Pons (tissue), 1 donor: ENCODE measurements at places on chromosomes 6 and 20.

DNA sequence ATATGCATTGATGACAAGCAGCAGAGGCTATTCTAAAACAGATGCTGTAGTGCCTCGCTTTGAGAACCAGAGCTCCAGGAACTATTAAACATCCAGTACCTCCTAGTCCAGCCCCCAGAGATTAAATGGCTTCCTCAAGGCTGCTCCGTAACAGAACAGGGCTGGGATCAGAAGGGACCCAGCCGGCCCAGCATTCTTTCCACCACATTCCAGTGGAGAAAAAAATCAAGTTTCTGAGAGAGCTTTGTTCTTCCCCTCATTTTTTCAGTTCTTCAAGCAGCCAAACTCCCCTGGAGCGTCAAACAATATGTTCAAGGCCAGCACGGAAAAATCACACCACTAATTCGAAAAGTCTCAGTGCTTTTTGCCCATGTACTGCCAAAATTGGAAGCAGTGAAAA lies 5.8 kb upstream of the STMND1 start:
- DNase-seq, result no peak

DNA sequence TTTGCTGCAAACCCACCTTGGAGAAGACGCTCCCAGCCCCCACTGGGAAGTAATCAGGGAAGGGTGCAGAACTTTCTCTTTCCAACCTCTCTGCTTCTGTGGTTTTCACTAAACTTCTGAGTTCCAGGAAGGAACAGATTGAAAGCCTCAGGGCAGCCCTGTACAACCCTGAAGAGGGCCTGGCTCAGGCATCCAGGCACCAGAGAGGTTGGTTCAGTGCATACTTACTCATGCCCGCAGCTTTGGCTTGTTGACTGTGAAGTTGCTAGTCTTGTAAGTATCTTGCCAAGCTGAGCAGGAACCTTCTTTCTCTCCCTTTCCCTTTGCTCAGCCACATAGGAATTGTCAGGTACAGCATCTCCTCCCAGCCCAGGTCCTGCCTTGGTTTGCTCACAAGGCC lies 272.2 kb upstream of the FOXQ1 start:
- no peak for DNase-seq

DNA sequence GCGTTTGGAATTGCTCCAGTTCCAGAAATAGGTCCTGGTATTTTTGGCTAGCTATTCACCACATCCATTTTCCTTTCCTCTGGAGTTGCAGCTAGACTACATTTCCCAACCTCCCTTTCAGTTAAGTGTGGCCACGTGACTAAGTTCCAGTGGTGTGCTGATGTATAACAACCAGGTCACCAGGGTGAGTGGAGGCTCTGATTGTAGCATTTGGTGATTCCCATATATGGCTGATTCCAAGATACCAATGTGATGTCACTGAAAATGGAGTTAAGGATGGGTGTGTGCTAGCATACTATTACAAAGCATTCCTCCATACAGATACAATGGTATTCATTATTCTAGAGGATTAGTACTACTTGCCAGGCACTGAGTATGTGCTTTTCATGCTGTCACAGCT lies 49.7 kb upstream of the STK35 start:
- DNase-seq, result no peak

DNA sequence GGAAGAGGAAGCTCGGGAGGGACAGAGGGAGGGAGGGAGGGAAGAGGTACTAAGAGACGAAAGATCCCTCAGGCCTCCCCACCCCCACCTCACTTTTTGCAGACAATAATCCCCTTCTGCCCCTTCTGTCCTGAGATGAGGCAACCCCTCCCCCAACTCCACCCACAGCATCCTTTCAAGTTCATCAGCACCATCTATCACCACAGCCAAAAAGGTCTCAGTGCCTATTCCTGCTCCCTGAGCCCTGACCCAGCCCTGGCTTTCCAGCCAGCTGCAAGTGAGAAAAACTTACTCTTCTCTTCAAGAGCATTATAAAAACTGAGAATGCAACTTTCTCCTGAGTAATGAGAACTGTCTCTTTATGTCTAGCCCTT lies 133.2 kb upstream of the LRFN2 start:
- no peak for DNase-seq

- DNase-seq, result peak; percentile 90
Measured at GRCh38 chr6:149723771-149724417, 6.0 kb upstream of the LATS1 start.

DNA sequence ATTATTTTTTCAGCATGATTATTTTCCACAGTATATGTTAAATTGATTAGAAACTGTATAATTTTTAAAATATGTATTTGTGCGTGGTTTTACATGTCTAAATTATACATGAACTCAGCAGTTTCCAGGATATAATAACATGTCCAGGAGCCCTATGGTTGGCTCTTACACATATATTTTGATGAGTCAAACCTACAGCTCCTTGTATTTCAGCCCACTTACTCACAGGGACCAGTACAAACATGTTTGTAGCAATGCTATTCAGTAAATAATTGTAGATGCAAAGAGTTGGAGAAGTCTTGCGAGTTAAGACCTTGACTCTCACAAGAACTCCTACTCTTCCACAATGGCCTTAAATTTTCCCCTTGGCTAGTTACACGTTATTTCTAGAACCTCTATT lies 107.2 kb upstream of the SASH1 start:
- DNase-seq, result no peak

DNA sequence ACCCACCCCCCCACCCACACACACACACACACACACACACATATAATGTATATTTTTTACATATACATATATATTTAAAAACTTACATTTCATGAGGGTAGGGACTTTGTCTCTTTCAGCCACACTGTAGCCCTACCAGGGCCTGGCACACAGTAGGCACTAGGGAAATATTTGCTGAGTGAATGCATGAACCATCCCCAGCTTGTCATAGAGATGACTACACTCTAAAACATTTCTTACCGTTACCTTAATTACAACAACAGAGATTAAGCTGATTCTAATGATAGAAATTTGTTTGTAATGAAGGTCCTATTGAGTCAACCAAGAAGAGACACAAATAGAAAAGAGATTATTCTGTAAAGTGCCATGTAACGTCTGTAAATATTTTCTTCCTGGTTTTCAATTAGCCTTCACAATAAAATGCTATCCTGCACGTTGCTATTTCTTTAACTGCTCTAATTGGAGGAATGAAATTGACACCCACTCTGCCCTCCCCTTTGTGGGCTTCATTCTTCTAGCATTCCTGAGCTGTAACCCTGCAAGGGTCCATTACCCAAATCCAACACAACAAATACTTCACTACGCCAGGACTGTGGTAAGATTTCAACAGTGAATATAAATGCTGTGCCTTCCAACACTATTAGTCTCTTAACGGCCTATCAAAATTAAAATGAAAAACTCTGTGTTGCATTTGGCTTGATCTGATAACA lies 30.8 kb downstream of the SIM1 start:
- DNase-seq, result no peak

GRCh38 chr6:104639668-104640067 lies 220.1 kb downstream of the HACE1 start:
- DNase-seq, result peak; percentile 45

DNA sequence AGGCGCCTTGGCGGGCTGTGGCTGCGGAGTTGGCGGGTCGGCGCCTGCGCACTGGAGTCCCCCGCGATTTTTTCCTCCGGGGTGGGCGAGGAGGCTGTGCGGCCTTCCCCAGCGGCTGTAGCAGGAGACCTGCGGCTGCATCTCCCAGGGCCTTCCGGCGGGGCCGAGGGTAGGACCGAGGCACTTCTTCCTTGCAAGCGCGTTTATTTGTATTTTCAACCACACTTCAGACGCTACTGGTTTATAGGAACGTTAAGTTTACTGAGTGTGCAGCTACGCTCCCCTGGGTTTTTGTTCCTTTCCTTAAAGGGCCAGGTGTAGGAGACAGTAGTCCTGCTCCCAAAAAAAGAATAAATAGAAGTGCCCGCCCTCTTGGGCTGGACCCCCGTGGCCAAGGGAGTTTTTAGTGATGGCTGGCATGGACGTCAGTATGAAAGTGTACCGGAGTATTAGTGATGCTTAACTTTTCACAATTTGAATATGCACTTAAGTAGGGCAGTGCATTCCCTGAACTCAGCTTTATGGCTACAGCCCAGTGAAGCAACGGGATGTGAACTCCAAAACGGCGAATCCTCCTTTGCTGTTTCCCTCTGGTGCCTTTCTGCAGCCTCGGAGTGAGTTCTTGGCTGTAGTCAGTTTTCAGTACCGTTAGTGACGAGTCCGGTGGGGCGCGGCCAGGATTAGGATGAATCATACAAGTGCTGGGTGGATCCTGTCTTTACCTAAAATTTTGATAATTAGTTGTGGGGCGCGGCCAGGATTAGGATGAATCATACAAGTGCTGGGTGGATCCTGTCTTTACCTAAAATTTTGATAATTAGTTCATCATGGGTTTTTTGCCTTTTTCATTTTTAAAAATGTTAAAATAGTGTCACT lies 1.0 kb upstream of the FBXO5 start:
- peak; percentile 48 for DNase-seq

DNA sequence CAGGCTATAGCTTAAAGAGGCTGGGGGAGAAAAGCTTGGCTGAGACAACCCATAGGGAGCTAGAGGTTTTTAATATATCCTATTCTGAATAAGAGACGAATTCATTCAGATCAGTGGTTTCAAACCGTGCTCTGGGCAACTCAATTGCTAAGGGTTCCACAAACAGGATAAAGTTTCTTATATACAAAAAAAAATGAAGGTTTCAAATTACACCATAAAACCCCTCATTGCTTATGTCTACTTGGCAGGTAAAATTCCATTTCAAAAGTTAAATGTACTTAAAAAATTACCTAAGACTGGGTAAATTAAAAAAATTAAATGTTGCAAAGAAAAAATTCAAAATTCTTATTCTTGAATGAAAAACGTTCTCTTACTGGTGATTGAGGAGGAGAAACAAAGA lies 2.7 kb downstream of the HLA-DPB1 start:
- DNase-seq, result no peak

DNA sequence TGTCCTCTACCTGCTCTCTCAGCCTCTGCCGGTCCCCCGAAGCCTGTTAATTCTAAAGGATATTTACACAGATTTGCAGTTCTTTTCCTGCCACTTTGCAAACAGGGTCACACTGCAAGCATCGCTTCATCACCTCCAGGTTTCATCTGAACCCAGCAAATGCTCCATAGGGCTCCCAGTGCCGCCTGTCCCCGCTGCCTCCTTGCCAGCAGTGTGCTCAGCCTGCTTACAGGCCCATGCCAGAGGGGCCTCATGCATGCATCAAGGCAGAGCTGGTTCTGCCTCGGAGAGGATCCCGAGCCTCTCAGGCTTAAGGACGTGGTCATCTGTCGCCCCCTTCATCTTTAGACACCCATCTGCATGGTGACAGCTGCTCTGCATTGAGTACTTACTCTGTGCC lies 10.5 kb downstream of the SIRPA start:
- DNase-seq, result no peak

DNA sequence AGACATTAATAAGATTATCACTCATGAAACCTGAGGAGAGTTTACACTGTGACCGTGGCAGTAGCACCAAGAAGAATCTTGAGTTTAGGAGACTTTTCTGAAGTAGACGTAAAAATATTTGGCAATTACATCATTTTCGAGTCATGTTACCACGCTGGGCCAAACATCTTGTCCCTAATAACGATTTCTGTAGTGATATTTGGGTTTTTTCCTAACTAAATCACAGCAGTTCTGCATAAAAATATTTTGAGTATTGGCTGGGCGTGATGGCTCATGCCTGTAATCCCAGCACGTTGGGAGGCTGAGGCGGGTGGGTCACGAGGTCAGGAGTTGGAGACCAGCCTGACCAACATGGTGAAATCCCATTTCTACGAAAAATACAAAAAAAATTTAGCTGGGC lies 262.4 kb downstream of the PHF3 start:
- DNase-seq, result no peak

DNA sequence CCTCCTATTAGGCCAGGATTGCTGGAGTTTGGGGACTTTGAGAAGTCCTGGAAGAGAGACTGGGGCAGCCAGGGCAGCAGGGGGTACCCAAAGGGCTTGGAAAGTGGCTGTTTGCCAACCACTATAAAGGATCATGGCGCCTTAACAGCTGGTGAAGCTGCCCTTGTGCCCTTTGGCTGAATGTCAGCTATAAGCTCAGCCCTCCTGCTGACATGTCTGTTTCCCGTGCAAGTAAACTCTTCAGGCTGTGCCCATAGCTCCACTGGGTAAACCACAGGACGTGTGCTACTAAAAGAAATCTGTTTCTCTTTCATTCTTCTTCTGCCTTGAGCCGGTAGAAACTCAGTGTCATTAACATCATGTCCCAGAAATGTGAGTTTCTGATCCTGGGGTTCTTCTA lies 97.3 kb downstream of the CAP2 start:
- no peak for DNase-seq

GRCh38 chr20:12566596-12566995 lies 442.2 kb upstream of the SPTLC3 start:
- DNase-seq, result no peak

- DNase-seq, result no peak
Measured at GRCh38 chr6:122347280-122347679, 52.2 kb upstream of the HSF2 start.

- peak; percentile 97 for DNase-seq
Measured at GRCh38 chr6:26195376-26195923, 108.2 kb downstream of the HFE start.

DNA sequence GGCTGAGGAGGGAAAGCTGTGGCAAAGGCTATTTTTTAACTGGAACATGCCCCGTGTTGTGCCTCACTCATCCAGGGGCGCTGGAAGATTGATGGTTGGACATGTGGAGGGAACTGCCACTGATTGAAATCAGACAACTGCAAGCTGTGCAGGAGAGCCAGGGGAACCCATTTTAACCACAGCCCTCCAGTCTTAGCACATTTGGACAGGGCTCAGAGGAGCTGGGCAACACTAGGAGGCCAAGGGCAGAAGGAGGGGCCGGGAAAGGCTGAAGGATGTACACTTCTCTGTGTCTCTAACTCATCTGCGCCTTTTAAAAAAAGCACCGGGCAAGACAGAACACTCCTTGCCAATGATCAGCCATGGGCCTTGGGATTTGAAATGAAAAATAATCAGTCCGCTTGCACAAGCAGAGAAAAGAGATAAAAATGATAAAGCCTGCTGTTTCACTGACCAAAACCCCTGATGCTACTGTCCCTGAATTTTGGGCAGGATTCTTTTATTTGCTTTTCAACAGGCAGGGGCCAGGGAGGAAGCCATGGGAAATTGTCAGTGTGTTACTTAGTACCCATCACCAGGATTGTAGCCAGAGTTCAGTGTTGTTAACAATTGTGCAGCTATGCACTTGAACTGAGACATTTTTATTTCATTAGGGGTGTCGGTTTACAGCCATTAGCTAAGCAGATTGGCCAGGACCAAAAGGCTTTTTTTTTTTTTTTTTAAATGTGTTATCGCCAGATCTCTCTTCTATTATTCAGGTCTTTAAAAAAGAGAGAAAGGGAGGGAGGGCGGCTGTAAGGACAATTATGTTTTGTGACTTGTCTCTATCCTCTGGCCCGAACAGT lies 109.3 kb upstream of the EYA4 start:
- no peak for DNase-seq

GRCh38 chr6:98834060-98835031 lies at the start of gene POU3F2:
TSS of gene POU3F2 (plus strand) at chr6:98834574. CDS start at chr6:98834874, 300 bp downstream.
- DNase-seq, result peak; percentile 97

GRCh38 chr20:59774204-59774641 lies 159.2 kb downstream of the SYCP2 start:
- DNase-seq, result no peak

DNA sequence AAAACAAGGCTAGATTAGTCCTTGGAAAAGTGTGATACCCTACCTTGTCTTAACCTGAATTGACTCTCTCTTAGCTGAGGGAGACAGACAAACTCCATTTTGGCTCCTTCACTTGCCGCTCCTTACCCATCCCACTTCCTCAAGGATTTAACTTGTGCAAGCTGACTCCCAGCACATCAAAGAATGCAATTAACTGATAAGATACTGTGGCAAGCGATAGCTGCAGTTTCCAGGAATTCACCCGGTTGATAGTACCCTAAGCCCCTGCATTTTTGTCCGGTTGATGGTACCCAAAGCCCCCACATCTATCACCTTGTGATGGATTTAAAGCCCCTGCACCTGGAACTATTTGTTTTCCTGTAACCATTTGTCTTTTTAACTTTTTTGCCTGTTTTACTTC lies 1.9 kb upstream of the SERINC3 start:
- no peak for DNase-seq
